HuH-7.5 (cell line): ENCODE measurements at places on chromosomes 7 and 10.

DNA sequence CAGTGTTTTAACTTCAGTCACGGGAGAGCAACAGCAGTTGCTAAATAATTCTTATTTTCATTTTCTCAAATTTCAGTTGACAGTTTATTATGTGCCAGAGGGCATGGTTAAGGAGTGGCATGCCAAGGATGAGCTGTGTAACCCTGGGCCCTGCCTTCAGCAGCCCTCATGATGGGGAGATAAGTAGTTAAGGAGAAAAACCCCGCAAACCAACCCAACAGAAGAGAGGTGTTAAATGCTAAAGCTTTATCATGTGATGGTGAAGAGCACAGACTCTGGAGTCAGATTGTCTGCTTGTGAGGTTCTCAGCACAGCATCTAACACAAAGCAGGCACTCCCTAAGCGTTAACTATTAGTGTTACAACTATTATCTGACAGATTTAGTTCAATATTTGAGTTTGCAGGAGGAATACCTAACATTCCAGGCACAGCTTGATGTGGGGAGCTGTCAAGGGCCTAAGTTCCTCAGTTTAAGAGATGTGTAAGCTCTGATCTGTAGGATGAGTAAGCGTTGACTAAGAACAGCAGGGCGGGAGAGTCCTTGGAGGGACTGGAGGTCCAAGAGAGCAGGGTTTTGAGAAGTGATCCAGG is 29.6 kb downstream of the STAM start:
- DNase-seq: no peak

- no peak for DNase-seq
Observed at GRCh38 chr7:158760936-158761335, 56.3 kb upstream of the NCAPG2 start.

GRCh38 chr7:26293569-26294308 is 2.1 kb downstream of the SNX10 start:
- no peak for DNase-seq

GRCh38 chr10:120783867-120784266 is 67.3 kb upstream of the WDR11 start:
- DNase-seq: no peak
